T-helper 9 cell (primary cell): ENCODE measurements at places on chromosomes 3 and 15.

DNA sequence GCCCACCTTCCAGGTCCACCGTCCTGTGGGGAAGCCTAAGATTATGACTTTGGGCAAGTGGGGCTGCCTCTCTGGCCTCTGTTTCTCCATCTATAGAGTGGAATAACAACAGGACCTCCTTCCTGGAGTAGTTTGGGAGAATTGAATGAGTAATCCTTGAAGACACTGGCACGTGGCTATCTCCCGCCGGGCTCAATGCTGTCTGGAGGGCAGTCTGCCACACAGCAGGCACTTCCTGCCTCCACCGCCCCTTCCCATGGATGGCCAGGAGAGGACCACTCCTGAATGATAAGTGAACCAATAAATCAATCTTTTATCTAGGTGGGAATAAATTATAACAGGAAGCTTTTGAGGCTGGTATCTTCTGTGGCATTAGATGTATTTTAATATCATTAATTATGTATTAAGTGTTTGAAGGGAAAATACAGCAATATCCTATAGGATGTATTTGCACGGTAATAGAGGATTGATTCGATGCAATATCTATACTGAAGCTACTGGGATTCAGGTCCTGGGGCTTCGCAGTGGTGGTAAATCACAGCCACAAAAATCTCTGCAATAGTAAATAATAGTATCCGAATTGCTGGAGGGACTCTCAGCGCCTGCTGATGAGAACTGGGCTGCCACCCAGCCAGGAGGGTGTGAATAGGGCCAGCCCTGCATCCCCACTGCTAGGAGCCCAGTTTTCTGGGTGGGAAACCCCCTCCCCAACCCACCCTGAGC lies 15.9 kb downstream of the MEGF11 start:
- DNase-seq: no peak

GRCh38 chr3:112818289-112818688 lies 28.4 kb downstream of the CD200R1L start:
- DNase-seq: no peak

- no peak for DNase-seq
These were observed 339.9 kb upstream of the TGFBR2 start for GRCh38 chr3:30266524-30266923.

- no peak for DNase-seq
These were observed 44.2 kb downstream of the IQGAP1 start for GRCh38 chr15:90432253-90432652.

- DNase-seq: no peak
These were observed 107.9 kb upstream of the ALDH1A3 start for GRCh38 chr15:100771746-100772145.

DNA sequence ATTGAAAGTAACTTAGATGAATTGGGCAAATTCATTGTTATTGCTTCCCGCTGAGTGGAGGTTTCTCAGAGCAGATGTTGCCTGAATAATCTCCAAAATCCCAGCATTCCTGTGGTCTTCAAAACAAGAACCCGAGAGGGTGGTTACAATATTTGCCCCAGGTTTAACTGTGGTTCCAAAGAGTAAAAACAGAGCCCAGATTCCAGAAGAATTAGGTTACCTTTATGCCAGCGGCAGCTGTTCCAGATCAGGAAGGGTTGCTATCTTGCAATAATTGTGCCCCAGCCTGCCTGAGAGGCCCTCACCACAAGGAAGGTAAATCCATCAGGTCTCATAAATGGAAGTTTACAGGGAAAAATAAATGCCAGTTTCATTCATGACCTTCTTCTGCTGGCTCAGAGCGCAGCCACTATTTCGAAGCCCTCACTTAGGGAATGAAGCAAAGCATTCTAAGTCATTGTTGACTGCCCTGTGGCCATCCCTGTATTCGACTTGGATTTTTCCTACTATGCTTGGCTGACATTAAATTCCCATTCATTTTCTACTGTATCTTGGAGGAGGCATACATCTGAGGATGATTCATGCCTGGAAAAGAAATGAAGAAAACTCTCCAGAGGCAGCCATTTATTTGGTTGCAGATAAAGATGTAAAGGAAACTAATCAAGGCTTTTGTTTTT lies 54.6 kb downstream of the SSUH2 start:
- DNase-seq: no peak

DNA sequence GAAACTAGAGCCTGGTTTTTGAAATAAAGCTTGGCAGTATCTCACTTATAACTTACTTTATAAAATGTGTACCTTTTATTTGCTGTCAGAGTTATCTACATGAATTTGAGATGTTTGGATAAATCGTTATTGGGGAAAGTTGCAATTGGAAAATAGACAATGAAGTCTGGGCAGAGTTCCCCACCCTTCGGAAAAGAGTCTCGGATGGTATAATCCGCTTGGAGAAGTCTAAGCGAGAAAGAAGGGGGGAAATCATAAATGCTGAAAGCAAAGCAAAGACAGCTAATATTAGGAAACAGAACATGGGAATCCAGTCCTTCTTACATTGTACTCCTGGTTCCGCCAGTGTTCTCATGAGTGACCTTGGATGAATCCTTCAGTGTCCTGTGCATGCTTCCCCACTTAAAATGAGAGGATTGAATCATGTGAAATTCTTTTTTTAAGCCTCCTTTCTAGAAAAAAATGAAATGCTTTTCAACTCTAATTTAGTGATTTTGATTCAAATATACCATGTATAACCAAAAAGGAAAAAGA lies 162.4 kb downstream of the ATG7 start:
- DNase-seq: no peak

DNA sequence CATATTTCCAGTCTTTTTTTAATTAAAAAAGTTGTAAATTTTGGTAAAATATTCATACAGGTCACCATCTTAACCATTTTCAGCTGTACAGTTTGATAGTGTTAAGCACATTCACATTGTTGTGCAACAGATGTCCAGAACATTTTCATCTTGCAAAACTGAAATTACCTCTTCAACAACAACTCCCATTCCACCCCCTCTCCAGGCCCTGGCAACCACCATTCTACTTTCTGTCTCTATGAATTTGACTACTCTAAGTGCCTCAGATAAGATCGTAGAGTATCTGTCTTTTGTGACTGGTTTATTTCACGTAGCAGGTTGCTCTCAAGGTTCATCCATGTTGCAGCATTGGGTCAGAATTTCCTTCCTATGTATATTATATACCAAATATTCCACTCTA lies 76.0 kb downstream of the SLCO3A1 start:
- no peak for DNase-seq

GRCh38 chr3:135853981-135854380 lies 111.5 kb upstream of the PPP2R3A start:
- DNase-seq: no peak

DNA sequence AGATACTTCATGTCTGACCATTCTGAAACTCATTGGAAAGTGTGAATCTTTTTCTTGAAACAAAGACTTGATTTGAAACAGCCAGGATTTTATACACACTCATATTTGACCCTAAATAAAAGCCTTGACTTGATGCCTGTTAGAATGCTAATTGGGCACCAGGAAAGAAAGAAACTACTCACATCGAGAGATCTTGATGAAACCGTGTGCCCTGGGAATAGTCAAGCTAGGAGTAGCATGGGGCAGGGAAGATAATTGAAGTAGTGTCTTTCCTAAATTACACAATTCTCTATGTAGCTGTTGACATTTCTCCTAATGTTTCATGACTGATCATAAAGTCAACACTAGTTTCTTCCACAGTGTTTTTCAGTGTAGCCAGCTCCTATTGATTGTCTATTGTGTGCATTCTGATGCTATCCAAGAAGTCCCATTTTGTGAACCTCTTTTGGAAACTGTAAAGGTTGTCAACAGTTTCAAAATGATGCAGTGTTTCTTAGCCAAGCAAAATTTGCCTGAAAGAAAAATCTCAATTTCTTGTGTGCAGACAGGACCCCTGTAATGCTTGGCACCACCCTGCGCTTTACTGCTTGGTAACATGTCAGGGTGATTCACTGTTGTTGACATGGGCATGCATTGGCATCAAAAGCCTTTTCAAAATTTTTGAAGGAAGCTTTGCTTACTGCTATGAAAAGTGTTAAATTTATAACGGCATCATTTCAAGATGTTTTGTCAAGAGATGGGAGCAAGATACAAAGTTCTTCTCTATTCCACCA lies 52.5 kb upstream of the OTOL1 start:
- no peak for DNase-seq

- DNase-seq: no peak
These were observed 117.6 kb upstream of the SAMMSON start for GRCh38 chr3:69881756-69882428.

- DNase-seq: no peak
These were observed 164.5 kb downstream of the FBLN2 start for GRCh38 chr3:13713396-13713795.

GRCh38 chr15:32977506-32977905 lies 217.0 kb downstream of the FMN1 start:
- no peak for DNase-seq

- no peak for DNase-seq
These were observed 33.9 kb downstream of the DZIP1L start for GRCh38 chr3:138081371-138082084.

DNA sequence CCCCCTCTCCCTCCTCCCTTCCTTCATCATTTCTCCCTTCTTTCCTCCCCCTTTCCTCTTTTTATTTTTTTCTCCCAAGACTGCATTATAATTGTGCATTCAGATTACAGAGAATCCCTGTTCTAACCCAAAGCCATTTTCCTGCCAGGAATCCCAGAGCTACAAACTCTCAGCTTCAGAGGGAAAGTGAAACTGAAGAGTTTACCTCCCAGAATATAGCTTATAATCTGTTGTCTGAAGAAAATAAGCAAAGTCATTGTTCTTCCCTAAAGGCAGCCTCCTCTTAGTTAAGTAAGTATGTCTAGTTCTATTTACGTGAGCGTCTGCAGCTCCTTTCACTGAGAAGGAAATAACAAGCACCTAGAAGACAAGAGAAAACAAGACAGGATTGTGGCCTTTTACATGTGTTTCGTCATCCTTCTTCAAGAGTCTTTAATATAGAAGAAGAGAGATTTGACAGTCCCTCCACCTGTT lies 97.2 kb downstream of the CHST2 start:
- no peak for DNase-seq

- no peak for DNase-seq
These were observed 33.8 kb upstream of the COPB2 start for GRCh38 chr3:139423232-139423631.

- DNase-seq: no peak
These were observed 906.6 kb downstream of the TUSC7 start for GRCh38 chr3:117616227-117616626.

DNA sequence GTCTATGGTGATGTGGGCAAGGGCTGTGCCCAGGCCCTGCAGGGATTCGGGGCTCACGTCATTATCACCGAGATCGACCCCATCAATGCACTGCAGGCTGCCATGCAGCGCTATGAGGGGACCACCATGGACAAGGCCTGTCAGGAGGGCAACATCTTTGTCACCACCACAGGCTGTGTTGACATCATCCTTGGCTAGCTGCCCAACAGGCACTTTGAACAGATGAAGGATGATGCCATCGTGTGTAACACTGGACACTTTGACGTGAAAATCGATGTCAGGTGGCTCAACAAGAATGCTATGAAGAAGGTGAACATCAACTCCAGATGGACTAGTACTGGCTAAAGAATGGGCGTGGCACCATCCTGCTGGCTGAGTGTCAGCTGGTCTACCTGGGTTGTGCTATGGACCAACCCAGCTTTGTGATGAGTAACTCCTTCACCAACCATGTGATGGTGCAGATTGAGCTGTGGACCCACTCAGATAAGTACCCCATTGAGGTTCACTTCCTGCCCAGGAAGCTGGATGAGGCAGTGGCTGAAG lies 6.1 kb upstream of the USP8 start:
- no peak for DNase-seq

DNA sequence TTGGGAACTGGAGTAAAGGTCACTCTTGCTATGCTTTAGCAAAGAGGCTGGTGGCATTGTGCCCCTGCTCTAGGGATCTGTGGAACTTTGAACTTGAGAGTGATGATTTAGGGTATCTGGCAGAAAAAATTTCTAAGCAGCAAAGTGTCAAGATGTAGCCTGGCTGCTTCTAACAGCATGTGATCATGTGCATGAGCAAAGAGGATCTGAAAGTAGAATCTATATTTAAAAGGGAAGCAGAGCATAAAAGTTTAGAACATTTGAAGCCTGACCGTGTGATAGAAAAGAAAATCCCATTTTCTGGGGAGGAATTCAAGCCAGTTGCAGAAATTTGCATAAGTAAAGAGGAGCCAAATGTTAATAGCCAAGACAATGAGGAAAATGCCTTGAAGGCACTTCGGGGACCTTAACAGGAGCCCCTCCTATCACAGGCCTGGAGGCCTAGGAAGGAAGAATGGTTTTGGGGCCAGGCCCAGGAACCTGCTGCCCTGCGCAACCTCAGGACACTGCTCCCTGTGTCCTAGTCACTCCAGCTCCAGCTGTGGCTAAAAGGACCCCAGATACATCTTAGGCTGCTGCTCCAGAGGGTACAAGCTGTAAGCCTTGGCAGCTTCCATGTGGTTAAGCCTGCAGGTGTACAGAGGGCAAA lies 212.2 kb upstream of the LINGO1 start:
- DNase-seq: no peak

- DNase-seq: no peak
These were observed 127.0 kb downstream of the TFDP2 start for GRCh38 chr3:142022381-142022780.

DNA sequence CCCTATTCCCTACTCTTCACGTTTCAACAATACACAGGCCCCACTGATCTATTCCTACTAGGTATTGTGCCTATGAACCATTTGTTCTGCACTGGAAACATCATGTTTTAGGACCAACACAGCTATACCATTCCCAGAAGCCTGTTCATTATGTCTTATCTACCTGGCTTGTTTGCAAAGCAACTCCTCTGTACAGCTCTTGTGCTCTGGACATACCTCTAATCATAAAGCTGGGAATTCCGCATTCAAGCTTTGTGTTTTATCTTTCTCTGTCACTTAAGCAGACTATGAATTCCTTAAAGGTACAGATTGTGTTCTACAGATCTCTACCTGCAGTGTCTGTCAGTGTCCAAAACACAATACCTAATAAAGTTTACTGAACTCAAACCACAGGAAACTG lies 87.5 kb upstream of the CSPG5 start:
- DNase-seq: no peak

DNA sequence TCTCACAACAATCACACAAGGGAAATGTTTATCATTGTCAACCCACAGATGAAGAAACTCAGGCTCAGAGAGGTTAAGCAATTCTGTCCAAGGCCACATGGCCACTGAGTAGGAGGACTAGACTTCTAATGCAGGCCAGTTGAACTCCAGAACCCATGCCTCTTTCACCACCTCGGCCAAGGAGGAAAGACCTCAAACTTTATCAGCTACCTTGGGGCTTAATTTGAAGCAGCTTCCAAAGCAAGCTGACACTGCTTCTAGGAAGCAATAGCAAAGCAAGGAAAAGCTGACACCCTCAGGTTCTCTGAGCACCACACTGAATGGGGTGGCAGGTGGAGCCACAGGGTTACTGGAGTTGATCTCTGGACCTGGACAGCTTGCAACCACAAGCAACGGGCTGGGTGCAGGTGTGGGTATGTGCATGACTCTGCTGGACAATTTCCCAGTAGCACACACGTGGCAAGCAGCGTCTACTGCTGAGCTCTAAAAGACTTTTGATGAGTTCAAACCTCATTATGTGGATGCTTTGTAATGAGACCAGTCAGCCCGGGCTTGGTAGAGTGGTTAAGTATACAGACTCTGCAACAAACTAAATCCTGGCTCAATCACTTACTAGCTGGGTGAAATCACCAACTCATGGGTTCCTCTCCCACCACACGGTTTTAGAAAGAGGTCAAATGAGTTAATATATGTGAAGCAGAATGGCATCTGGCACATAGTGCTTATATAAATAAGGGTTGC lies 23.1 kb downstream of the CCNL1 start:
- DNase-seq: no peak

- no peak for DNase-seq
These were observed 102.2 kb downstream of the DLG1 start for GRCh38 chr3:197196192-197196591.

GRCh38 chr3:189466004-189466403 lies 165.2 kb upstream of the TP63 start:
- no peak for DNase-seq
